ENCODE measurements at places on chromosomes 6 and 20.

- no peak for DNase-seq
Measured at GRCh38 chr20:9467995-9468394, 46.4 kb upstream of the LAMP5 start.

GRCh38 chr6:139701695-139702094, 327.2 kb upstream of the CITED2 start:
- no peak for DNase-seq

DNA sequence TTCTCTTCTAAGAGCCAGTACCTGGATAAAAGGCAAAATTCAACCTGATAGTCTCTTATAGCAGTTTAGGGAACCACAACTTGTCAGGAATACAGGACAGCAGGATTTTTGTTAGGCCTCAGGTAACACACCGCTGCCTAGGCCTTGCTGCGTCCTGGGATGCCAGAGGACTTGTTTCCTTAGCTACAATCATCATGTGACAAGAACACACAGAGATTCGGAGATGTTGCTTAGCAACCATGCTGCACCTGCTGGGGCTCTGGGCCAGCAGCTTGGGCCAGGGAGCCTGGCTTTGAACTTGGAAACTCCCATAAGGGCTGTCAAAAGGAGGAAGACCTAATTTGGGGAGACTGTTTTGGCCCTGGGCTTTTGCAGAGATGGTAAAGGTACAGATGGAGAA, 36.1 kb upstream of the CHD6 start:
- DNase-seq, result no peak

GRCh38 chr6:163857421-163857820, 442.9 kb downstream of the QKI start:
- DNase-seq, result no peak

DNA sequence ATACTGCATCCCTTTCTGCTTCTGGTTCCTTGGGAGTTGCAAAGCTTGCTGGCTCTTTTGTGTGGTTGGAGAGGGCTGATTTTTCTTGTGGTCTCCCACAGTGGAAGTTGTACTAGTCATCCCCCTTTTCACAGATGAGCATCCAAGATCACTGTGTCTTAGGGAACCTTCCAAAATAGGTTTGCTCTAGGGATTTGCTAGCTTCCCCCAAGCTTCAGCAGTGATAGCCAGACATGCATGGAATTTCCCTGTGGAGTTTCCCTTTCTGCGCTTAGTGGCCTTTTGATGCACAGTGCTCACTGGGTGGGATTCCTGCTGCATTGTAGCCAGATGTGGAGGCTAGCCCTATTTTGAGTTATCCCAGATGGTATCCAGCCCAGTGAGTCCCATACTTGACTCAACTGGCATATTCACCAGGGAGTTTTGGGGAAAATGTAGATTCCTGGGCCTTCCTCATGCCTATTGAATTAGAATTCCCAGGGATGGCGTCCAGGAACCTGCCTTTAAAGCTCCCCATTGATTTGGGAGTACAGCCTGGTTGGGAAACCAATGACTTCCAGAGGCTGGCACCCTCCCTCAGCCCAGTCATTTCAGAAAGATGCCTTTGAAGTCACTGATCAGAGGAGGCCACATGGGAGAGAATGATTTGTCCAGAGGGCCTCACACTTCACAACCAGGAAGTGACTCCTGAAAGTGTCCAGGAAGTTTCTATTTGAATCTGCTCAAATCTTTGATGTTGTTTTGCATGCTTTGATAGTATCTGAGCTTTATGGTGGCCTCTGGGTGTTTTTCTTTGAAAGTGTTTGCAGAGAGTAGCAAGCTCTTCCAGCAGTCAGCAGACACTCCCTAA, 25.9 kb downstream of the PPARD start:
- no peak for DNase-seq

DNA sequence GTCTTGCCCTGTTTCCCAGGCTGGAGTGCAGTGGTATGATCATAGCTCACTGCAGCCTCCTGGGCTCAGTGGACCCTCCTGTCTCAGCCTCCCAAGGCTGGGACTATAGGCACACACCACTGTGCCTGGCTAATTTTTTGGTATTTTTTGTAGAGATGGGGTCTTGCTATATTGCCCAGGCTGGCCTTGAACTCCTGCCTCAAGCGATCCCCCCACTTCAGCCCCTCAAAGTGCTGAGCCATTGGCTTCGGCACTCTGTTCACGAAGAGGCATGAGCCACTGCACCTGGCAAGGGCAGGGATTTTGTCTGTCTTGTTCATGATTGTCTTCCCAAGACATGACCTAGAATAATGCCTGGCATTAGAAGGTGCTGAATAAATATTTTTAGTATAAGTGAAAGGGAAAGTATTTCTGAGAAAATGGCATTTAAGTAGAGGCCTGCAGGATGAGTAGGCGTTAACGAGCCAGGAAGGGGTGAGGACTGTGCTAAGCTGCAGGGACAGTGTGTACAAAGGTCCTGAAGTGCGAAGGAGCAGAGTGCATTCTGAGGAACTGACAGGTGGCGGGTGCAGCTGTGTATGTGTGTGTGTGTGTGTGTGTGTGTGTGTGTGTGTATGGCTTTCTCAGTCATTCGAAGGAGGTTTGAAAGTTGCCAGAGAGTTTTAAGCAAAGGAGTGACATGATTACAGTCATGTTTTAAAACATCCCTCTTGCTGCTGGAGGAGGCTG, 43.0 kb downstream of the VEGFA start:
- no peak for DNase-seq

- no peak for DNase-seq
Measured at GRCh38 chr6:17484201-17484849, 90.9 kb downstream of the CAP2 start.

DNA sequence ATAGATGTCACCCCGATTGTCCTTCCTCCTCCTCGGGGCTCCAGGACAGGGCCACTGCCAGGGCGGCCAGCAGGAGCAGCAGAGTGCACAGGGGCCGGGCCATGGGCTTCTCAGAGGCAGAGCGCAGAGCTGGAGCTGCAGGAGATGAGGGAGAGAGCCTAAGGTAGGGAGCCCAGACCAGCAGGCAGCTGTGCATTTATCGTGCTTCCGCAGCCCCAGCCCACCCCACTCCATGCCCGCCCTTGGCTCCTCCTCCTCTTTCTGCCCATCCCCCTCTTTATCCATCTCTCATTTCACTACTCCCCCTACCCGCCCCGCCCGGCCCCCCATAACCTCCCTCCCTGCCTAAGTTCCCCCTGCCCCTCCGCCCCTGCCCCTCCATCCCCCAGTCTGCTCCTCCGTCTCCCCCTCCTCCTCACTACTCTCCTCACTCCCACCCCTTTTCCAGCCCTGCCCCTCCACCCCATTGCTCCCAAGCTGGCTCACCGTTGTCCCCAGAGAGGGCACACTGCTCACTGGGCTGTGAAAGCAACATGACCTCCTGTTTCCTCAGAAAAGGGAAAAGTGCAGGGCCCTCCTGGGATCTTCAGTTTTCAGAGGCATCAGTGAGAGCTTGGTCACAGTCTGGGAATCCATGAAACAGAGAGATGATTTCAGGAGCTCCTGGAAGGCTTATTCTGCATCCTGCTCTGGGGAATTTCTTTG, 25.5 kb upstream of the CST1 start:
- no peak for DNase-seq

DNA sequence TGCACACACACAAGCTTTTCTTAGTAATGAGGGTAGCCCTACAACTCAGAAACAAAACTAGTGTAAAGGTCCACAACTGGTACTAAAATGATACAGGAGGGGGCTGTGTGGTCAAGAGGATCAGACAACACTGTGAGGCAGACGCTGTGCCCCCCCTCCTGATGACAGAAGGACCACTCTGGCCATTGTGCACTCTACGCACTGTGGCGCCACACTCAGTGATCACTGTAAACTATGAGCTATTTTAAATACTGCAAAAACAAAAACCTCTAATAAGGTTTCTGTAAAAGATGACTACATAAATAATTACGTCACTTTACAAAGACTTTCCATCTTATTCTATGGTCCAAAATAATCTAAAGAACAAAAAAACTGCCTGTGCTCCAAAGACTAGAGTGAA, 96.1 kb downstream of the SLC23A2 start:
- no peak for DNase-seq

- no peak for DNase-seq
Measured at GRCh38 chr6:10425975-10426780, 11.3 kb upstream of the TFAP2A start.

- DNase-seq, result no peak
Measured at GRCh38 chr6:129007701-129008373, 124.9 kb downstream of the LAMA2 start.

GRCh38 chr6:113676968-113677367, 180.2 kb upstream of the MARCKS start:
- DNase-seq, result no peak

- no peak for DNase-seq
Measured at GRCh38 chr20:49308875-49309274, 31.0 kb upstream of the ZNFX1 start.

DNA sequence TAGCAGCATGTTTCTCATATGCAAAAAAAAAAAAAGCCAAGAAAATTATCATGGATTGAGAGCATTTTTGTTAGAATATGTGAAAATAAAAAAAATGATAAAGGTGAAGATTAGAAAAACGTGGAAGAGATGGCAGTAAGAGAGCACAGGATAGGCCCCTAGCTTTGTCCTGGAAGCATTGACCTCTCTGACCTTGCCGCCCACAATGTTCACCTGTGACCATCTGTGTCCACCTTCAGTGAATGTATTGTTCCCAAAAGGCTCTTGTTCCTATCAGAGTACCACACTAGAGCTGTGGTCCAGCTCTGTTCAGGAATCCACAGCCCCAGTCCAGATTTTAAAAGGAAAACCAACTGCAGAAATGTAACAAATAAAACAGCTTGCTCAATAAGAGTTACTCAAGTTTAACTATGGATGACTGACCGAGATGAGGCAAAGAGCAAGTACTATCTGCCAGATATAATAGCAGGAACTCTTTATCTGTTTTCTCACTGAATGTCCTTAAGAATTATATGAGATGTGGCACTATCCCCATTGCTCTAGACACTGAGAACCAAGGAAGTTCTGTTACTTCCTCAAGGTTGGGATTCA, 287.7 kb upstream of the STXBP5 start:
- DNase-seq, result no peak

DNA sequence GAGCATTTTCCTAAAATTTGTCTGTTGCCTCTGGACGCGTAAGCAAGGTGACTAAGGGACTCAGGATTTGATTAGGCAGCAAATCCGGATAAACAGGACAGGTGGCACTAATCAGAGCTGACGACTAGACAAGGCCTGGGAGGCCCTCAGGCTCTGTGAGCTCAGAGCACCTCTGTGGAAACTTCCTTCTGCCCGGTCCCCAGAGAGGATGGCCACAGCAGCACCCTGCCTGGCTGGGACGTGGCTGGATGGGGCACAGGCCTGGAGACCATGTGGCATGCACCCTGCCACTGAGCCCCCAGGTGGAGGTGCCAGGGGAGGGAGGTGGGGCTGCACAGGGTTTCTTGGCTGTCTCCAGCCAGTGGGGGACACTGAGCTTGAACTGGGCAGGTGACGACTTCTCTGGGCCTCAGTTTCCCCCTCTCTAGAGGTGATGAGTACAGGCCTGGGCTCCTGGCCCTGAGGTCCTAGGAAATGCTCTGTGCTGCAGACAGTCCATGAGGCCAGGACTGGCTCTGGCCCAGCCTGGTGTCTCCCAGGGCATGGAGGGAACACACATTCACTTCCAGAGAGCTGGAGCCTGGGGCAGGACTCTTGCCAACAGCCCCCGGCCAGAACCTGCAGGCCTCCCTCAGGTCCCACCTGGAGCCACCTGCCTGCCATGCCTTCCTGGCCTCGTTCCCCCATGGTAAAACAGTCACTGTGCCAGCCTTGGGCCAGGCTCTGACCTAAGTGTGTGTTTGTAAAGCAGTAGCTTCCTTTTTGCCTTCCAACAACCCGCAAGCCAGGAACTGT, 39.6 kb upstream of the STX16 start:
- no peak for DNase-seq

DNA sequence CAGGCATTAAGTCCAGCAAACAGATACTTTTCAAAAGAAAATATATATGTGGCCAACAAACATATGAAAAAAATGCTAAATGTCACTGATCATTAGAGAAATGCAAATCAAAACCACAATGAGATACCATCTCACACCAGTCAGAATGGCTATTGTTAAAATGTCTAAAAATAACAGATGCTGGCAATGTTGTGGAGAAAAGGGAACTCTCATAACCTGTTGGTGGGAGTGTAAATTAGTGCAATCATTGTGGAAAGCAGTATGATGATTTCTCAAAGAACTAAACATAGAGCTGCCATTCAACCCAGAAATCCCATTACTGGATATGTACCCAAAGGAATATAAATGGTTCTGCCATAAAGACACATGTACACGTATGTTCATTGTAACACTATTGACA, 20.6 kb downstream of the KCNQ5 start:
- no peak for DNase-seq

GRCh38 chr20:60469829-60470228, 511.6 kb downstream of the CDH26 start:
- DNase-seq, result no peak

- DNase-seq, result no peak
Measured at GRCh38 chr20:59145247-59145923, 18.2 kb upstream of the ZNF831 start.

DNA sequence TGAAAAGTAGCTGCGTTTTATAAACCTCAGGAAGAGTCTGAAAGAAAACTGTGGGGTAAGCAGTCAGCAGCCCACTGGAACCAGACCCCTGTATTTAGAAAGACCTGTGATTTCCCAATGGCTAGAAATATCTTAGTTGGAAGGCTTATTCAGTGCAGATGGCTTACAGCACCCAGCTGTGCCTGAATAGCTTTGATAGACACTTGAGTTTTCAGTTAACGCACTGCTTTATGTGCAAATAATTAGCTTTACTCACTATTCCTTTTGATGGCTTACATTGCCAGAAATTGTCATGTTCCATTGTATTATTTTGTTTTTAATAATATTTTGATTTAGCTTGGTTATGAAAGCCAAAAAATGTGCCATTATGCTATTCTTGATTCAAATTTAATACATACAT, 465.3 kb upstream of the SYNCRIP start:
- no peak for DNase-seq

DNA sequence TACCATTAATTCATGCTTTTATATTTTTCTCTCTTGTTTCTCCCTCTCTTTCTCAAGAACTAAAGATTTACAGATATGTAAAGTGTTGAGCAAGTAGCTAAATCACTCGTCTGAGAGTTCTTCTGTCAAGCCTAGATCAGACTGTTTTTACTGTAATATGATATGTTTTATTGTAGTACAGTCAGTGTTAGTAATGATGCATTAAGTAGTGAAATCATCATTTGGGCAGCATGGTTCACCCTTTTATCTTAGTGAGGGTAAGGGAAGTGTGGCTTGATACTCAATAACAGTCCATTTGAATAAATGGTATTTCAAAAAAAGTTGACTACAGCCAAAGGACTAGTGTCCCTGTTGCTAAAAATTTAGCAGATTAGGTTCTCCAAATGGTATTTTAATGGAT, 9.2 kb downstream of the CYB5R4 start:
- no peak for DNase-seq

GRCh38 chr6:125888989-125889656, 67.4 kb upstream of the HINT3 start:
- no peak for DNase-seq
